ENCODE measurements at places on chromosomes 3 and 15. TPM values are rescaled to one million over a fixed set of nuclear protein-coding genes. Genes with fewer than 3 reads are reported as not detected.

- DNase-seq: no peak
Observed at GRCh38 chr3:128252083-128252482, 98.8 kb downstream of the EEFSEC start.

GRCh38 chr3:148002705-148003205 lies 593.6 kb downstream of the ZIC1 start:
- DNase-seq: no peak

DNA sequence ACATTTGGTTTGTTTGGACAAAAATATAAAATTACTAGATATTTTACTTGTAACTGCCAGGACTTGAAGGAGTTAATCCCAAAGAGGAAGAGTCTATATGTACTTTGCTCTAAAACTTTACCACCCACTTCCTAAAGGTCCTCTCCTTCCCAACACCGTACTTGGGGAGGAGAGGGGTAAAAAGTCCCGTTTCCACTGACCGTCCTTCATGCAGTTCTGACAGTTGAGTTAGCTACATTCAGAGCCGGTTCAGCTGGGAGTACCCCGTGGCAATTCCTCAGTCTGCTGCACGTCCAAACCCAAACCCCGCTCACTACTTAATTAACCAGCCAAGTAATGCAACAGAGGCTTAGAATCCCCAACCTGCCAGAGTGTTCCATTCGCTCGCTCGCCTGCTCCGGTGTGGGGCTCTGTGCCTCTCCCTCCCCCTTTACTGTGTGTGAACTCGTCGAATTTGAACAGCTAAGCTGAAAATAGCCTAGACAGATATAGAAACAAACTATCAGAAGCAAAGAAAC lies 519.7 kb downstream of the FOXP1 start:
- DNase-seq: peak; percentile 23

- no peak for DNase-seq
Observed at GRCh38 chr15:100201376-100202280, 140.1 kb downstream of the ADAMTS17 start.

DNA sequence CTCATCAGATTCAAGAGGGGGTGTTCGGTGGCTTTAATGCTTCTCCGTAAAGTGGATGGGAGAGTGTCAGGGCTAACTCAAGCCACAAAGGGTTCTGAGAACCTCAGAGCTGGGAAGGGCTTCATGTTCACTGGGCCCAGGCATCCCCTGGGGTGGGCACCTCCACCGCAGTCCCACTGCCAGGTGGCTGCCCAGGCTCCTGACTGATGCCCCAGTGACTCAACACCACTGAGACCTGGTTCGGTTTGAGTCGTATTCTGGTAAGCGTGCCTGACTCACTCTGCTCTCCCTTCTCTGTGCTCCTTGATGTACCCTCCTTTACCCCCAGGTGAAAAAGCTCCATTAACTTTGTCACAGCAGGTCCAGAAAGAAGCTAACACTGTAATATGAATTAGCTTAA lies 304.6 kb downstream of the RPLP1 start:
- DNase-seq: peak; percentile 26

DNA sequence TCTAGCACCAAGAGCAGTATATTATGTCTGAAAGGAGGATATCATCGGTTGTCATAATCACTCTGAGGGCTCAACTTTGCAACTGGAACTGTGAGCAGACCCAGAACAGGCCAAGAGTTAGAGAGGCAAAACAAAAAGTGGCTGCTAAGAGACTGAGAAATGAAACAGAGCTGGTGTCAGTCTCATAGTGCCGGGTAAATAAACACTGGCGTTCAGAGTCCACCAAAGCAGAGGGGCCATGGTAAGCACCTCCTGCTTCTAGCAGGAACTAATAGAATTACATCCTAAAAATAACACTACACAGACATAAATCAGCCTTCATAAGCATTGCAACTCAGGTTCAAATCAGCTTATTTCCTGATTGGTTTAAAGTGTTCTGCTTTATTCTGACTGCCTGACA lies 10.3 kb upstream of the IL12A start:
- no peak for DNase-seq

DNA sequence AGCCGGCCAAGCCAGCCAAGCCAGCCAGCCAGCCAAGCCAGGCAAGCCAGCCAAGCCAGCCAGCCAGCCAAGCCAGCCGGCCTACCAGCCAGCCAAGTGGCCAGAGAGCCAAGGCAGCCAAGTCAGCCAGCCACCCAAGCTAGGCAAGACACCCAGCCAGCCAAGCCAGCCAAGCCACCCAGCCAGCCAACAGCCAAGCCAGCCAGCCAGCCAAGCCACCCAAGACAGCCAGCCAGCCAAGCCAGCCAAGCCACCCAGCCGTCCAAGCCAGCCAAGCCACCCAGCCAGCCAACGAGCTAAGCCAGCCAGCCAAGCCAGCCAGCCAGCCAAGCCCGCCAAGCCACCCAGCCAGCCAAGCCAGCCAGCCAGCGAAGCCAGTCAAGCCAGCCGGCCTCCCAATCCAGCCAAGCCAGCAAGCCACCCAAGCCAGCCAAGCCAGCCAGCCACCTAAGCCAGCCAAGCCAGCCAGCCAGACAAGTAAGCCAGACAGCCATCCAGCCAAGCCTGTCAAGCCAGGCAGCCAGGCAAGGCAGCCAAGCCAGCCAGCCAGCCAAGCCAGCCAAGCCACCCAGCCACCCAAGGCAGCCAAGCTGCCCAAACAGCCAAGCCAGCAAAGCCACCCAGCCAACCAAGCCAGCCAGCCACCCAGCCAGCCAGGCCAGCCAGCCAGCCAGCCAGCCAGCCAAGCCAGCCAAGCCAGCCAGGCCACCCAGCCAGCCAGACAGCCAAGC lies 200.5 kb downstream of the GOLGA6L6 start:
- peak; percentile 48 for DNase-seq

DNA sequence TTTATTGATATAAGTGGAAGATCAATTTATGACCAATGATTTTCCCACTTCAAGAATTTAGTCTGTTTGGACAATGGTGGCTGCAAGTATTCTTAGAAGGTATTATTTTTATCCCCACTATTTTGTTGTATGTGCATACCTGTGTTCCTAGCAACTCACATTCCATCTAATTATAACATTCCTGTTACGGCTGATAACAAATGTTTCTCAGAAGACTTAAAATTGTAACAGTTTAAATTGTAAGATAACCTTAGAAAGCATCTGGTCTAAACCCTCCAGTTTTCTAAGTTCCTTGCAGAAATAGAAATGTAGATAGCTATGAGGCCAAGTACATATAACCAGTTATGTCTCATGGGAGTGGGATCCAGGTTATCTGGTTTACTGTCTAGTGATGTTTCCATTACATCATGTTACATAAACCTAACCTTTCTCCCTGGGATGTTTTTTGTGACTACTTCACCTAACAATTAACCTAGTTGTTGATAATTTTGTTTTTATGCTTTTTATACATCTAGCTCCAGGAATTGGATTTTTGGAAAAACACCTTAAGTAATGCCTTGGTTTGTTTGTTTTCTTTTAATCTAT lies 11.1 kb upstream of the MFN1 start:
- no peak for DNase-seq

- no peak for DNase-seq
Observed at GRCh38 chr3:157257101-157257500, 97.2 kb upstream of the CCNL1 start.

The SAMD7 gene
- not detected for total RNA-seq

The ZDHHC23 gene
- total RNA-seq: 3.2 TPM

DNA sequence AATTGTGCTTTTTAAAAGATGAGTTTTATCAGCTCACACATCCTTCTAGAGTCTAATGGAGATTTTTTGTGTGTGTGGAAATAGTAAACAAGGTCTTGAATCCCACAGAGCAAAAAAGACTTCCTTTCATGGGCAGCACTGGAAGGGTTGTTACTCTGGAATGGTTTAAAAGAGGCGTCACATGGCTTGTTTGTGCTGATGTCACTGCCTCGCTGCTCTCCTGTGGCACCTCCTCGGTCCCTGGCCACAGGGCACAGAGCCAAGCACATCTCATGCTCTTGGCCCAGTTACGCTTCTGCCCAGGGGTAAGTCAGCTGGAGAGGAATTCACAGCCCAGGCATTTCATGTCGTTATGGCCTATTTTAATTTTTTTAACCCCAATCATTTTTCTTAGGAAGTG lies 53.2 kb downstream of the PGPEP1L start:
- no peak for DNase-seq

- DNase-seq: no peak
Observed at GRCh38 chr3:50008931-50009330, 69.0 kb downstream of the RBM6 start.

DNA sequence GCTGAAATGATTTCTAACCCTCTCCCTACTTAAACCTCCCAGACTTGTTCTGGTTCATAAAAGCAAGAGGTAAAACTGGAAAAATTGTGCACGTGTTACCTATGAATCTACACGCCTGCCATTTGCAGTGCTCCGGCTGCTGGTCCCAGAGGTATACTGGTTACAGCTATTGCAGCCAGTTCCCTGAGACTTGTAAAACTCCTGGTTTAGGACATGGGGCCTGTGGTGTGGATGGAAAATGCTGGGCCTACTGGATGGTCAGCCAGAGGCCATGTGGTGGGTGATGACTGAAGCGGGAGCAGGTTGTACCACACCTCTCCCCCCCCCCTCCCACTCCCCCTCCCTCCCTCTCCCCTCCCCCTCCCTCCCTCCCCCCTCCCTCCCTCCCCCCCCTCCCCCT lies 45.0 kb downstream of the SENP2 start:
- DNase-seq: no peak

- DNase-seq: no peak
Observed at GRCh38 chr15:61938249-61938648, 122.0 kb downstream of the VPS13C start.

DNA sequence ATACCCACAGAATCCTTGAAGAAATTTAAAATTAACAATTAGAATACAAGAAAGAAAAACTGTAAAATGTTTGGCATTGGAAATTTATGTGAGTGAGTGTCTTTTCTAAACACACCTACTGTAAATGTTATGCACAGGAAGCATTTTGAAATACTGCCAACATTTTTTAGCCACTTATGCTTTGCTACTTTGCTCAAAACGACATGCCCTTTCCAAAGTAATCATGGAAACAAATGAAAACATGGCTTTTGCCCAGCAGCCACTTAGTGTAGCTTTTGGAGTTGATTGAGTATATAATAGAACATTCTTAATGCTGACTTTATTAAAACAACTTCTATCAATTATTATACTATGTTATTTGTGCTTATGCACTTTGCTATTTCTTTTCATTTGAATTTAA lies 823.0 kb downstream of the CADM2 start:
- no peak for DNase-seq

The ADGRG7 gene
- total RNA-seq: not detected

The GALK2 gene
- total RNA-seq: 11.5 TPM

GRCh38 chr3:189455009-189455408 lies 176.2 kb upstream of the TP63 start:
- DNase-seq: no peak

The EXD1 gene
- not detected for total RNA-seq

DNA sequence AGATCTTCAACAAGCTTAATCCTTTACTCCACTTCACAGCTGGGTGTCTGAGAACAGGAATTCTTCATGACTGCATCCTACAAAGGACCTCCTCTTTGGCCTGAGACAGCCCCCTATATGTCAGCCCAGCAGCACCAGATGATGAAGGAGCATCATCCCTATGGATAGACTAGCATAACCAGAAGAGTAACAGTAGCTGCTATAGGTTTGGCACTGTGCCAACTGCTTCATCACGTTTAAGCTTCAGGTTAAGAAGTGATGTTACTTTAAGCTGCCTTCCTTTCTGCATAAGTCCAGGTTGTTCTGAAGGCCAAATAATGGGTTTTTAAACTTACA lies 50.6 kb downstream of the CMSS1 start:
- DNase-seq: no peak

The GAP43 gene
- total RNA-seq: not detected

- DNase-seq: no peak
Observed at GRCh38 chr15:36458411-36458810, 121.0 kb upstream of the CDIN1 start.

The CPLX3 gene
- 0.16 TPM for total RNA-seq

The THSD4 gene
- total RNA-seq: not detected

Data from CD4-positive, alpha-beta T cell (primary cell).